ENCODE measurements at places on chromosomes 7 and 10.

DNA sequence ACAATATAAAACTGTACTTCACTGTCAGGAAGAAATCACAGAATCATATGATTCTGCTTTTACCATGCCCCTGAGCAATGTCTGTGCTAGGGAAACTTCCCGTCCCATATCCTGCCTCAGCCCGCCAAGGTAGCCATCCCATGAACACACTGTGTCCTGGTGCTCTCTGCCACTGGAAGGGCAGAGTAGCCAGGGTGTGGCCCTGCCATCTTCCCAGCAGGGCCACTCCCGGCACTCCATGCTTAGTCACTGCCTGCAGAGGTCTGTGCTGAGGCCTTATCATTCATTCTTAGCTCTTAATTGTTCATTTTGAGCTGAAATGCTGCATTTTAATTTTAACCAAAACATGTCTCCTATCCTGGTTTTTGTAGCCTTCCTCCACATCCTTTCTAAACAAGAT, 31.8 kb downstream of the AP3M1 start:
- DNase-seq, result no peak

- DNase-seq, result peak; percentile 70
Observed at GRCh38 chr7:55427800-55428199, 62.7 kb downstream of the LANCL2 start.

- DNase-seq, result no peak
Observed at GRCh38 chr10:63547628-63548360, 26.6 kb downstream of the REEP3 start.

GRCh38 chr10:122018951-122019413, 30.0 kb downstream of the TACC2 start:
- no peak for DNase-seq

GRCh38 chr10:1398626-1399410, 338.5 kb downstream of the ADARB2 start:
- no peak for DNase-seq

DNA sequence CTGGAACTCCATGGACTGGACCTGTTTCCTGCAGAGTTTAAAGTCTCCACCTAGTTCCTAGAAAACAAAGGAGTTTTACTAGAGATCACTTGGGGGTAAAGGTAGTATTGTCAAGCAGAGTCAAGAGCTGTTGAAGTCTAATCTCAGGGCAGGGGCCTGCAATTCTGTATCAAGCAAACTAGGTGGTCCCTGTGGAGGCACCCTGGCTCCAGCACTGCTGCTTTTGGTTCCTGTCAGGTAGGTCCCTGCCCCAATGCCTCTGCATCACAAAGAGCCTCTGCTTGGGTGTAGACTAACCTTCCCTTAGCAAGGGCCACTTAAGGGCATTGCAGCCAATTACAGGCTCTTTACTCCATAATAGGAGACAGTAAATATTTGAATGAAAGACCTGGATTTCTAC, 22.5 kb downstream of the ZSCAN25 start:
- DNase-seq, result no peak

DNA sequence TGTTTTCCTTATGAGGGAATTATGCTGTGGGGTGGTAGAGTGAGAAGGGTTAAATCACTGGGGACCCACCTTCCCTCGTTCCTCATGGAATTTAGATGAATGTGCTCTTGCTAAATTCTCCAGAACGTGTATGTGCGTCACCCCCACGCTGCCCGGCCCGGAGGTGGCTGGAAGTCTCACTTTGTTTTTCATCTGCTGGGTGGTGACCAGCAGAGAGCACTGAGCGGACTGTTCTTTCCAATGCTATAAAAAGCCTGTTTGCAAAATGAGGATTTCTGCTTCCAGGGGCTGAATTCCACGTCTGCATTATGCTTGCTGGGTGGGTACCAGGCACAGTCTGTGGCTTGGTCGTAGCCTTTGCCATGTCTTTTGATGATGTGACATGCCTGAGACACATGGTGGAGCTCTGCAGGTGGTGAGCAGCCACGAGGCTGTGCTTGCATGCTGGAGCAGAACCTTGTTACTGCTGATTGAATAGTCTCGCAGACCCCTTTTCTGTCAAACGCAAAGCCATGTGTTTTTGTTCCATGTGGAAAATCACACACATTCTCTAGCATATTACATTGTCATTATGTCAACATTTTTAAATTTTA, 31.9 kb upstream of the INSYN2A start:
- DNase-seq, result peak; percentile 16

DNA sequence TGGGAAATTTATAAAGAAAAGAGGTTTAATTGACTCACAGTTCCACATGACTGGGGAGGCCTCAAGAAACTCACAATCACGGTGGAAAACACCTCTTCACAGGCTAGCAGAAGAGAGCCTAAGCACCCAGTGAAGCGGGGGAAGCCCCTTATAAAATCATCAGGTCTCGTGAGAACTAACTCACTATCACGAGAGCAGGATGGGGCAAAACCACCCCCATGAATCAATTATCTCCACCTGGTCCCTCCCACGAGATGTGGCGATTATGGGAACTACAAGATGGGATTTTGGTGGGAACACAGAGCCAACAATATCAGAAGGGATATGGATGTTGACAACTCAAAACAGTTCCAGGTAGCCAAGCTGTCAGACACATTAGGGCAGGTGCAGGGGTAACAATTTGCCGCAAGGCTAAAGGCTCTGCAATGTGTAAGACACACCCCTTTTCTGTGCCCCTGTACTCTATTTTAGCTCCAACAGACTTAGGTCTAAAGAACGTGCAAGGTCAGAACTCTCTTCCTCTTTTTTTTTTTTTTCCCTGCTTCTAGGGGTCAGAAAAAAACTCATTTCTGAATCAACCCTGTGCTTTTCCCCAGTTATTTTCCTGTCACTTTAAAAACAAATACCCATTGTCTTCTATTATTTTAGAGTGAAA, 30.7 kb upstream of the RBM20 start:
- no peak for DNase-seq

- no peak for DNase-seq
Observed at GRCh38 chr10:1488970-1489548, 248.3 kb downstream of the ADARB2 start.

- DNase-seq, result no peak
Observed at GRCh38 chr7:40560672-40561071, 425.9 kb downstream of the SUGCT start.

DNA sequence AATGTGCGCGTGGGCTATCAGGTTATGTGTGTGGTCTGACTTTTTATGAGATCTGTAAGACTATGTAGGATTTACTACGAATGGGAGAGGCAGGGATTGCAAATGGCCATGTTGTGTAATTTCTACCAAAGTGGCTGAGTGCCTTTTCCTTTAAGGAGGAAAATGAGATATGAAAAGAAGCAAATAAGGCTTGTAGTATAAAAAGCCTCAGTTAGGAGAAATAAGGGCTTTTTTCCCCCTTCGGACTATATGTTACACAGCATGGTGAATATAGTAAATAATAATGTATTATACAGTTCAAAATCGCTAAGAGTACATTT, 447 bp upstream of the GPAM start:
- DNase-seq, result no peak

DNA sequence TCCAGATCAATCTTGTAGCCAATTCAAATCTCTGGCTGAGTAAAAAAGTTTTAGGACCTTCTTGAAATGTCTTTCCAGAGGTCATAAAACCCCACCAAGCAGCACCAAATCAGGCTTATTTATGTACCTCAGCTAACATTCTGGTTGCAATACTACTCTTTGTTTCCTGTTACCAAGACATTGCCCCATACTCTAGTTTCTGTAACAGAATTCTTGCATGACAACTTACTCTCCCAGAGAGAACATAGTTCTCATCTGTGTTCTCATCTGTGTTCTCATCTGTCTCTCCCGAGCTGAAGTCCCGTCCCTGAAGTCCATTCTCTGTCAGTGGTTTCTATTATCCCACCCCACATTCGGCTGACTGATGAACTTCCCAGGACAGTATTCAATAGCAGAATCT, 1285.1 kb downstream of the XPNPEP1 start:
- no peak for DNase-seq

- no peak for DNase-seq
Observed at GRCh38 chr7:110786328-110786965, 304.5 kb upstream of the LRRN3 start.

DNA sequence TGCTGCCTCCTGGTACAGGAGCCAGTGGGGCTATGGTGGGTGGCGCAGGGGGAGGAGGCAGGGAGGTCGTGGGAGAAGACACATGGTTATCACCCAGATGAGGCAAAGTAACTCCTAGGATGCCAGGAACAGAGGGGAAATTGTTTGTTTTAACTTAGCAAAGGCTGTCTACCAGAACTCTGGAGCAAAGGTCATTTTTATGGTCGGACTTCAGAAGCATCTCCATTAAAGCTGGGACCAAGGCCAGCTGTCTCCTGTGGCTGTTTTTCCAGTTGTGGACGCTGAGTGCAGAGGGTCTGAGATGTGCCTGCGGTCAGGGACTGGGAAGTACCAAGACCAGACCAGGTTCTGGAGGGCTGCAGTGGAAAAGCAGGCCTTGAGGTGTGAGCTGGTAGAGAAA, 525.9 kb upstream of the FOXK1 start:
- no peak for DNase-seq

GRCh38 chr10:855671-856070, 75.8 kb downstream of the LARP4B start:
- no peak for DNase-seq

DNA sequence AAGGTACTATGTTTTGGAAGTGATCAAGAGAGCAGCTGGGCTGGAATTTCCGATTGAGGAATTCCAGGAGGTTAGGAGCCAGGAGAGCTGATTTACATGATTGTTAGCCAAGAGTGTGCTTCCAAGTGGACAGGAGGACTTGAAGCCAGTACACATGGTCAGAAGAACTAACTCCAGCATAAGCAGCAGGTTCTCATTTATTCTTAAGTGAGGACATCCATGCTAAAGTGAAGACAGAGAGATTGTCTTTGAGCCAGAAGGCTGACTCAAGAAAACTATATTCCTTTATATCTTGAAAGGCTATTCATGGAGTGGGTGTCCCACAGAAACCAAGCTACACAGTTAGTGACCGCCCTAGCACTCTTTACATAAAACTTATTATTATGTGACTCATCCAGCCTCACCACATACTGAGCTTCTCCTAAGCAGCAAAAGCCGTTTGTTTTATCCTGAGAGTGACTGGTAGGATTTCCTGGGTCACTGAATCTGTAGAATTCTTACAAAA, 56.7 kb upstream of the SEMA3A start:
- DNase-seq, result no peak

DNA sequence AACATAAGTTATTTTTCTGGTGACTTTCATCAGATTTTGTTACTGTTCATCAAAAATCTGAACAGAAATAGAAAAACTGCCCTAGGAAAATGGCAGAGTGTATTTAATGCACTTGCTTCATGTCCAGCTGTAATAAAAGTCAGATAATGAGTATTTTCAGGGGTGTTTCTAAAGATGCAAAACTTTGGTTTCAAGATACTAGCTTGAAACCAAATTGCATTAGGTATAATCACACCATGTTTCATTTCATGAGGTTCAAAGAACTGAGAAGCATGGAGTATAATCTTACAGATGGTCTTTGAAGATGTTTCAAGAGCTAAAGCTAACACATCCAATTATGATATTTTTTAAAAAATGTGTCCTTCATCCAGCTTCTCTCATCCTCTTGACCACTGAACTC, 128.9 kb downstream of the NRCAM start:
- DNase-seq, result no peak

GRCh38 chr7:137642472-137642871, 204.3 kb downstream of the DGKI start:
- DNase-seq, result no peak

- no peak for DNase-seq
Observed at GRCh38 chr10:173741-174140, 38.5 kb downstream of the ZMYND11 start.

DNA sequence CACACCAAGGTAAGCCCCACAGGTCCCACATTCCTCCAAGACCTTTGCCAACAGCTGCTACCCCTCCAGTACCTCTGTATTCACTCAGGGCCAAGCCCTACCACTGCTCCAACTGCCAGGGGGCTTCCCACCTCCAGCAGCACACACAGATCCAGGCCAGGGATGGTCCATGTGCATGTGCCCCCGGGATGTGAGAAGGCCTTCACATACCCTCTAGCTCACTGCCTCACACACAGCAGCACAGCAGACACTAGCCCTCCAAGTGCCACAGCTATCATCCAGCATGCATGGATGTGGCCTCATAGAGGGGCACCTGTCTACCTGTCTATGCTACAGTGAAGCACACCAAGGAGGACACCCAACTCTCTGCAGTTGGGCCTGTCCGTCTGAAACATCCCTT, 488.8 kb downstream of the PLXNA4 start:
- DNase-seq, result no peak

DNA sequence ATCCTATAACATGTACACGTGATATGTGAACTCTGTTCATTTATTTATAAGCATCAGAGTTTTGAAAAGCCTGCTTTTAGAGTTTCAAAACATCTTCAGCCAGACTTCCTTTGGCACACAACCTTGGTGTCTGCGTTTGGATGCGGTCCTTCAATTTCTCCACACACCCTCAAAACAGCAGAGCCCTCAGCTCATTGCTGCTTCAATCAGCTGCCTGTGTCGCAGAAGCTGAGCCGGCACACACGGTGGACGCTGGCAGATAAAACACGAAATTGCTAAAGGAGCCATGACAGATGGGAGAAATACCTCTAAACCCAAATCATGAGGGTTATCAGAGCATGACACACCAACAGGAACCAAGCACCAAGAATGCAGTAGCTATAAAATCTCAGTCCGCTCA, 396.4 kb upstream of the AKR1E2 start:
- DNase-seq, result no peak

DNA sequence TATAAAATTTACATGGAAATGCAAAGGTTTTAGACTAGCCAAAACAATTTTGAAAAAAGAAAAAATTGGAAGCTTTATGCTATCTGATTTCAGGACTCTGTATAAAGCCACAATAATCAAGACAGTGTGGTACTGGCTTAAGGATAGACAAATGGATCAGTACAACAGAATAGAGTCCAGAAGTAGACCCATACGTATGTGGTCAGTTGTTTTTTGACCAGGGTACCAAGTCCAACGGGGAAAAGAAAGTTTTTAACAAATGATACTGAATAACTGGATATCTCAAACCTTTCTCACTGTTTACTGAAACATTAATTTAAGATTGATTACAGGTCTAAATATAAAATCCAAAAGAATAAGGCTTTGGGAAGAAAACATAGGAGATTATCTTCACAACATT, 79.7 kb downstream of the PODXL start:
- DNase-seq, result no peak

- no peak for DNase-seq
Observed at GRCh38 chr7:44769376-44769775, 20.7 kb downstream of the ZMIZ2 start.

- DNase-seq, result no peak
Observed at GRCh38 chr7:23164846-23165245, 17.0 kb upstream of the NUP42 start.

GRCh38 chr7:40723829-40724228, 589.0 kb downstream of the SUGCT start:
- no peak for DNase-seq

DNA sequence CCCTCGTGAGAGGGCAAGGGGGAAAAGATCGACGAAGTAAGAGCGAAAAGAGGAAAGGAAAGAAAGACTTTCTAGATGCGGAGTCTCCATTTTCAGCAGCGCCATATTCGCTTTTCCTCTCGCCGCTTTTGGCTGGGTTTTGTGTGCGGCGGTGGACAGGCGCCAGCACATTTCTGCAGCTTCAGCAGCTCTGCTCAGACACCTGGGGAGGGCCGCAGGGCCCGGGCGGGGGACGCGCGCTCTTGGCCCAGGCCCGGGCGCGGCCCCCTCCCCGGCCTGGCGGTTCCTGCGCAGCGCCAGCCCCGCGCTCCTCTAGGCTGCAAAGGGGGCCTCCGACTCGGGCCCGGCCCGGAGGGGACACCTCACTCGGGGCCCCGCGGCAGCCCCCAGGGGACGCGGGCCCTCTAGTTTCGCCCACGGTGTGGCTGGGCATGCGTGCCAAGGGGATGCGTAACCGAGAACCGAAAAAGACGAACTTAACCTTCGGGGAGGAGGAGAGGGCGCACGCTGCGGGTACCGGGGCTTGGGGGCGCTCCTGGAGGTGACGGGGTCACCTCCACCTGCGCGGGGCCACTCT, 34.5 kb upstream of the EBLN1 start:
- peak; percentile 85 for DNase-seq

Measured in posterior cingulate gyrus (tissue), 11 donors.